Globus pallidus (tissue), 1 donor: ENCODE measurements at places on chromosomes 5 and 9.

DNA sequence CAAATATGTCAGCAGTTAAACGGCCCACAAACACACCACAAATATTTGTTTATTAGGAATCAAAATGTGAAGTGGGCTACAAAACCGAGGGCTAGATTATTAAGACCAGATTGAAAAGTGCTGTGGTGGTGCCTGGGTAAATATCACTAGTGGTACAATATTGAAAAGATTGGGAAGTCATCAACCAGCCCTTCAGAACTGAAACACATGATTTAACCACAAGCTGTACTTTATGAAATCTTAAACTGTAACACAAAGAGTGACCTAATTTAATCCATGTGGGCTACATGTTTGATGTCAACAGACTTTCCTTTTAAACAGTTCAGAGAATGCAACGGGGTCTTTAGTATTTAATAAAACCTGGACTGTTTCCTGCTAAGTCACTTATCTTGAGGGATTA lies 182.3 kb downstream of the SPATA31D1 start:
- DNase-seq = no peak

GRCh38 chr9:20112205-20112783 lies 323.5 kb upstream of the SLC24A2 start:
- no peak for DNase-seq

- no peak for DNase-seq
These were observed 36.2 kb upstream of the SLC6A3 start for GRCh38 chr5:1481266-1481958.

GRCh38 chr5:152084476-152084875 lies 159.8 kb upstream of the GLRA1 start:
- no peak for DNase-seq

DNA sequence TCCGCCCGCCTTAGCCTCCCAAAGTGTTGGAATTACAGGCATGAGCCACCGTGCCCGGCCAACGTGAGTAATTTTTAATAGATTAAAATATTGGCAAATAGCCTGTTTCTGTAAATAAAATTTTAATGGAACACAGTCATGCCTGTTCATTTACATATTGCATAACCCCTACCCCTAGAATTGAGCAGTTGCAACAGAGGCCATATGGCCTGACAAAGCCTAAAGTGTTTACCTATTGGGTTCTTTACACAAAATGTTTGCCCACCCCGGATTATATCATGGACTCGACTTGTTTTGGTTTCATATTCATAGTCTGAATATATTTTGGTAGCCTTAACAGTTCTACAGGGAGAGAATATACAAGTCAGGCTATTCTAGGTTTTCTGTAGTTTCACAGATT lies 5.3 kb downstream of the NSA2 start:
- no peak for DNase-seq

DNA sequence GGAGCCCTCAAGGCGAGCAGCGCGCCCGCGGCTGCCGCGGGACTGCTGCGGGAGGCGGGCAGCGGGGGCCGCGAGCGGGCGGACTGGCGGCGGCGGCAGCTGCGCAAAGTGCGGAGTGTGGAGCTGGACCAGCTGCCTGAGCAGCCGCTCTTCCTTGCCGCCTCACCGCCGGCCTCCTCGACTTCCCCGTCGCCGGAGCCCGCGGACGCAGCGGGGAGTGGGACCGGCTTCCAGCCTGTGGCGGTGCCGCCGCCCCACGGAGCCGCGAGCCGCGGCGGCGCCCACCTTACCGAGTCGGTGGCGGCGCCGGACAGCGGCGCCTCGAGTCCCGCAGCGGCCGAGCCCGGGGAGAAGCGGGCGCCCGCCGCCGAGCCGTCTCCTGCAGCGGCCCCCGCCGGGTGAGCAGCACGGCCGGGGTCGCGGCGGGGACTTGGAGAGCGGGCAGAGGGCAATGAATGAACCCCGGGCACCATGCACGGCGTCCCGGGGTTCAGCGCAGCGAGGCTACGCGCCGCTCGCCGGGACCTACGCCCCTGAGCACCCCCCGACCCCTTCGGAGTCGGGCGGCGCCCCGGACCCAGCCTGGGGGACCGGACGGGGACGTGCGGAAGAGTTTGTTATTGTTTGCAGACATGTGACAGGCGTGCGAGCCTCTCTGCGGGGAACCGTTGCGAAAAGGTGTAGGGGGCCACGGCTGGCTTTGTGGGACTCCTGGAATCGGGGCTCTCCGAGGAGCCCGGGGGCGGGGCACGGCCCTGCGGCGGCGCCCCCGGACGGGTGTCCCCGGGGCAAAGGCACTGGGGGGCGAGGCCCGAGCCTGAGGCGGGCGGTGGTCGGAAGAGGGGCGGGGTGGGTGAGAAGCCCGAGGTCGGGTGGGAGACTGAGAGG lies 553 bp downstream of the MAP3K1 start:
- DNase-seq = no peak

DNA sequence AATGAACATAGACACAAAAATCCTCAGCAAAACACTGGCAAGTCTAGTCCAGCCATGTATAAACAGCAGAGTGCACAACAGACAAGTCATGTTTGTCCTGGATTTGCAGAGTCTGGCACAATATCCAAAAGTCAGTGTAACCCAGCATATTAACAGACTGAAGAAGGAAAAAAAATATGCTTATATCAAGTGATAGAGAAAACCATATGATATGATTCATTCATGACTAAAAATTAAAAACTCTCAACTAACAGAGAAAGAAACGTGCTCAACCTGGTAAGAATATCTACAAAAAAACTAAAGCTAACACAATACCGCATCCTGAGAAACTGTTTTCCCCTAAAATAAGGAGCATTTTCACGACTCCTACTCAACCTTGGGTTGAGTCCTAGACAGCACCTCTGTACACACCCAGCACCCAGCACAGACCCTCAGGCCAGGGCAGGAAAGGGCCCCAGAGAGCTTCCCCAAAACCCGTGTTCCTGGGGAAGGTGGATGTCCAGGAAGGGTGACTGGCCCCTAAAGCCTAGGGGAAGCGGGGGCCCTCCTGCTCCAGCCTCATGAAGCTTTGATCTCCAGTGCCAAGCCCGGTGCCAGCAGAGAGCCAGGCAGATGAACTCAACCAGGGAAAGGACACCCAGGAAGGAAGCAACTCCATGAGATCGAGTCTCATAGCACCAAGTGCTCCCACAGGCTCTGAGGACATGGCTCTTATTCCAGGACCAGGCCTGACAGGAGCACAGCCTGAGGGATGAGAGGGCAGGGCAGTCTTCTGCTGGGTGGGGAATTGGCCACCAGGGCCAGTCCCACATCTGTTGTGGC lies 38.9 kb downstream of the ADAMTS2 start:
- DNase-seq = no peak
